Stromal cell of bone marrow (primary cell): ENCODE measurements at places on chromosomes 13 and 19.
A peak's percentile ranks its signal among the peaks of the same experiment; 100 is the strongest.

GRCh38 chr19:58345558-58345957, 7.7 kb downstream of the A1BG start:
- no peak for DNase-seq

DNA sequence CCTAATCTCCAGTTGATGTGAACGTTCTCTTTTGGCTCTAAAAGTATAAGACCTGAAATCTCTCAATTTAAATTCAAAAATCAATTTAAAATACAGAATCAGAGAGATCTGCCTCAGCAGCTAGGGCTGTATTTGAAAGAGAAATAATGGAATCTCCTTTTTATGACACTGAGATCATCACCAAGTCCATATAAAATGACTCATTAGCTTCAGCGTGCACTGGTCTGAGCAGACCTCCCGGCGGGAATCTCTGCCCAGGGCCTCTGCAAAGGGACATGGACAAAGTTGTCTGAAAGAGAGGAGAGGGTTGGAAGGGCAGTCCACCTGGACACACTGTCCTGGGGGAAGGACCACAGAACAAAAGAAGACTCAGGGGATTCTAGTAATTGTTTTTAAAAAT, 855.6 kb downstream of the EFNB2 start:
- no peak for DNase-seq

DNA sequence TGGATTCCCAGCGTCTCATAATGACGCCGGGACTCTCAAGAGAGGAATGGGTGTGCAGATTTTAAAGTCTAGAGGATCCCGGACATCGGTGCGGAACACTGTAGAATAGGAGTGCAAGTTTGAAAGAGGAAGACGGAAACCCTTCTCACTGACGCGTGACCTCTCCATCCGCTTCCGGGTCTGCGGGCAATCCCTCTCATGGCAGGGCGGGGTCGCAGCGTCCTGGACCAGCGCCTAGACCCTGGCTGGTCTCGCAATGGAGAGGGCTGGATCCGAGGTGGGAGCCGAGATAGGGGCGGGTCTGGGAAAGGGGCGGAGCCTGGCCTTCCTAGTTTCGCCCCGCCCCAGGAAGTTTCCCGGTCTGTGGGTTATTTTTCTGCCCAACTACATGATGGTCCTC, 4.6 kb upstream of the ZNF845 start:
- DNase-seq: peak; percentile 10

DNA sequence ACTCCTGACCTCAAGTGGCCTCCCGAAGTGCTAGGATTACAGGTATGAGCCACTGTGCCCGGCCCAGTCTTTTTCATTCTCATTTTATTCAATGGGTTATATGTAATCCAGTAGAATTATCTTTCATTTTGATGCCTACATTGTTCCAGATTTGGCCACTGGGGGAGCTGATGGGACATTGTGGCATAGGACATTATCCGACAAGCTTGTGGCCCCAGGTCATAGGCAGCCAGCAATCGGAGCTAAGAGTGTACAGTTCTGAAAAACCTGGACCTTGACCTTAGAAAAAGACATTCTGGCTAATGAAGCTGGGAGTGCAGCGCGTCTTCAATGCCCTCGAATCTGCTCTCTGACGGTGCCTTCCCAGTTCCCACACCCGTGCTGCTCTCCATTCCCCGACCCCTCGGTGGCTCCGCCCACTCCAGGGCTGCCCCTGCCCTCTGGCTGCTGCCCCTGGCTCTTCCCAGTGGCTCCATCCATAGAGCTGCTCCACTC, 108.7 kb downstream of the TEX29 start:
- DNase-seq: peak; percentile 9

- DNase-seq: no peak
These were observed 4.2 kb upstream of the JSRP1 start for GRCh38 chr19:2260341-2260805.

DNA sequence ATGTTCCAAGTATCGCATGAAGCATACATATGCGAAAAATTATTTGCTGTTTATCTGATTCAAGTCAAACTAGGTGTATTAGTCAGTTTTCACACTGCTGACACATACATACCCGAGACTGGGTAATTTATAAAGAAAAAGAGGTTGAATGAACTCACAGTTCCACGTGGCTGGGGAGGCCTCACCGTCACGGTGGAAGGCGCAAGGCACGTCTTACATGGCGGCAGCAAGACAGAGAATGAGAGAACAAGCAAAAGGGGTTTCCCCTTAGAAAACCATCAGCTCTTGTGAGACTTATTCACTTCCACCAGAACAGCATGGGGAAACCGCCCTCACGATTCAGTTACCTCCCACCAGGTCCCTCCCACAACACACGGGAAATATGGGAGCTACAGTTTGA, 13.0 kb upstream of the PROZ start:
- no peak for DNase-seq

DNA sequence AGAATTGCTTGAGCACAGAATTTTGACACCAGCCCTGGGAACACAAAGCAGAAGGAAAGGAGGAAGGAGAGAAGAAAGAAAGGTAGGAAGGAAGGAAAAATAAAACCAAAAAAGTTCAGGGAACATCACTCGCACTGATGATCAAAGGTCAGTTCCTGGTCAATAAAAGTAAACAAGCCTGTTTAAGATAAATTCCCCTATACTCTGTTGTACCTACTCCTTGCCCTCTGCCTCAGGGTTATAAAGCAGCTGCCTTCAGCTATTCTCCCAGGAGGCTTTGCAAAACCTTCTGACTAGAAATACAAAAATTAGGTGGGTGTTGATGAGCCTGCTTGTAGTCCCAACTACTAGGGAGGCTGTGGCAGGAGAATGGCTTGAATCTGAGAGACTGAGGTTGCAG, 14.9 kb upstream of the ZNF91 start:
- no peak for DNase-seq

DNA sequence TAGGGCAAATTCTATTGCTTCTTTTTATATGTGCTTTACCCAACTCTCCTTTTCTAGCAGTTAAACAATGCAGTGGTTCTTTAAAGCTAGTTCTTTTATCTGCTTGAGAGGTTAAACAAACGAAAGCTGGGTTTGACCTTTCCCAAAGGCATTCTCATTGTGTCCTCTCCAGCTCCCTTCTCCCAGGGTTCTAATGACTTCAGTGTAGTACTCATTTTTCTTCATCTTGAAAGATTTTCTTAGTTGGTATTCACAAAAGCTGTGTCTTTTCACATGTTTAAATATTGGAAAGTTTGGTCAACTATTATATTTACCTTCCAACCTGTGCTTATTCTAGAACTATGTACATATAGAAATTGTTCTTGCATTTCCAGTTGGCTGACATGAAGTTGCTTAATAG, 1.5 kb downstream of the WASF3 start:
- no peak for DNase-seq

DNA sequence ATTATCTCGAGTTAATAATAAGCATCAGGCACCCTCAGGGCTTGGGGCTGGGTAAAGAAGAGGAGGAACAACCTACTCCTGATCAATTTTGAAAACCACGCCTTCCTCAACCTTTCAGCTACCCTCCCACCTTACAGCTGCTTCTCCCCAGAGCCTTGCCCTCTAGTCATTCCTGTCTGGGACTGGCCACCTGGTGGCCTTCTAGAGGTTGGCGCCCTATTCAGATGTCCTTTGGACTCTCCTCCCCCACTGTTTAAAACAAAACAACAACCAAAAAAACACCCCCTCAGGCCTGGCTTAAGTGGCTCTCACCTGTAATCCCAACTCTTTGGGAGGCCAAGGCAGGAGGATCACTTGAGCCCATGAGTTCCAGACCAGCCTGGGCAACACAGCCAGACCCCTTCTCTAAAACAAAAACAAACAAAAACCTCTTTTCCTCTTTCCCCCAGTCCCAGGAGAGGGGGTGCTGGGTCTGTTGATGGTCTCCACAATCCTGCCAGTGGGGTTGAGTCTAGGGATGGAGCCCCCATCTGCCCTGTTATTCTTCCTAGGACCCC, 62.3 kb downstream of the CCDC70 start:
- no peak for DNase-seq
